ENCODE measurements at places on chromosomes 11 and 22.

DNA sequence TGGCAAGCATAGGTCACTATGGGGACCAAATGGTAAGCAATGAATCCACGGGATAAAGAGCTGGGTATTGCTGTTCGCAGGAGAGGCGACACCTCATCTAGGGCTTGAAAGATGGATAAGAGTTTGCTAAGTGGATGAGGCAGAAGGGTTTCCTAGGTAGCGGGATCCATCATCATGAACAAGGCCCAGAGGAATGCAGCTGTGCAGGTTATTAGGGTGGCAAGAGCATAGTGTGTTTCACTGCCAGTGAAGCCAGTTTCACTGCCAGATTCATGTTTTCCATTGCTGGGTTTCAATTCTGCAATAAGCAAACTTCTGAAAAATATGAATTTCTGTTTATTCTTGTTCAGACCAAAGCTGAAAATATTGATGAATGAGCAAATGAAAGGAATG, 27.2 kb downstream of the WEE1 start:
- no peak for DNase-seq

DNA sequence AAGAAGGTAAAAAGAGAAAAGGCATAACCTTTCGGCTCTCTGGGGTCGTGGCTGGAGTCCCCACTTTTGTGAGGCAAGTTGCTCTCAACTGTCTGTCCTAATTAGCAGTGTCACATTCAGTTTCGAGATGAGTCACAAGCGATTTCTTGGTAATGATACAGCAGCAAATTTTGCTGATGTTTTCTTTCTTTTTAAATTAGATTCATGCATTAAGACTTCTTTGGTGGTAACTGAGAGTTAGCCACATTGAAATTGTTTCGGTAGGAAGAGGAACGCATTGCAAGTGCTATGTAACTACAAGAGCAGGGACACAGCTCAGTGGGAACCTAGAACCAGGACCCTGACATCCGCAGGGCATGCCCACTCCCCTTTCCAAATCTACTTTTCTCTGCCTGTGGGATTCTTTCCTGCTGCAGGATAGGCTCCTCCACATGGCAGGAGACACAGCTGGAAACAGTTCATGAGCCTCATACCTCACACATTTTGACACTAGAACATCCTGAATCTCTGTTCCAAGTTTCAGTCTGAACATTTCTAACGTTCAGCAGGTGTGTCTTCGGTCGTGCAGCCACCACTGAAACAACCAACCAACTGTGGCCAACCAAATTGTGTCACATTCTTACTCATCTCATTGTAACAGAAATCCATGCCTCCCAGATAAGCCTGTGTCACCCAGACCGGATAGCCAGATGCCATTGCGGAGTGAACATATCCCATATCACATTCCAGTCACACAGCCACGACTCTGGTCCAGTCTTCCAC, 987.6 kb downstream of the NTM start:
- no peak for DNase-seq

- DNase-seq: no peak
These were observed 106.8 kb downstream of the KIRREL3 start for GRCh38 chr11:126893796-126894195.

DNA sequence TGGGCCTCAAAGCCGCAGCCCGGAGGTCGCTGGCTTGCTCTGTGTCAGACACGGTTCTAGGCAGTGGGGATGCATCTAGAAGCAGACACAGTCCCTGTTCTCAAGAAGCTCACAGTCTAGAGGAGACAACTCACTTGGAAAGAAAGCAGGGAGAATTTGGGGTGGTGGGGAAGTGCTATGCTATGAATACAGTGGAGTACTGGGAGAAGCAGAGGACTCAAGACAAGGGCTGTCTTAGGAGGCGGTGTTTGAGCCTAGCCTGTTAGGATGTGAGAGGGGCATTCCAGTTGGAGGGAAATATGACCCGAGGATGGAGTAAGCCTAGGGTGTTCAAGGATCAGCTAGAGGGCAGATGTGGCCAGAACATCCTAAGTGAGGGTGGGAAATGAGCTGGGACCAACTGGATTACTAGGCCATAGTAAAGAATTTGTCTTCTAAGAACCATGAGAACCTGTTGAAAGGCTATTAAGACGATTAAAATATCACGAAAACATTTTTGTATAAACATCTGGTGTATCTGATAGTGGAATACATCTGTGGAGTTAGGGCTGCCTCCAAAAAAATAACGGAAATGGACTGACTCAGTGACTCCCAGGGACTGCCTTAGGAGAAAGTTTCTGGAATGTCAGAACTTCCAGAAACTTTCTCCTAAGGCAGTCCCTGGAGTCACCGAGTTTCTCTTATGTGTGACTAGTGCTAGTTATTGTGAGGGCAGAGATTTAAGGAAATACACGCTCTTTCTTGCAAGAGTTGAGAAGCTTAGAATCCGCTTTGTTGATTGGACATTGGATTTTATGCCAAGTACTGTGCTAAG, 1.1 kb upstream of the PITPNB start:
- DNase-seq: no peak

DNA sequence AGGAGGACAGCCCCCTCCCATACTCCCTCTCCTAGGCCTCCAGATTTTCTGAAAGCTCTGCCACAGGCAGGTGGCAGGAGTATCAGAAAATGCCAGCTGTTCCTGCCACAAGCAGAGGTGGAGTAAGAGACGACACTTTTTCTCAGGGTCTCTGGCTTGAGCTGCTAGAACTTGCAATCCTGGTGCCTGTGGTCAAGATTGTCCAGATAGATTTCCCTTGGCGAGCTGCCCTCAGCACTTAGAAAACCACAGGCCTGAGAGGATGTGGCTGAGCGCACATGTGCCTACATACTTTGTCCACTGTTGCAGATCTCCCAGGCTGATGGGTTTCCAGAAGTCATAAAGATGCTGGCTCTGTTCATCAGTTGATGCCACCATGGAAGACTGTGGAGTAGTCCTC, 65.7 kb upstream of the NAV2 start:
- no peak for DNase-seq

DNA sequence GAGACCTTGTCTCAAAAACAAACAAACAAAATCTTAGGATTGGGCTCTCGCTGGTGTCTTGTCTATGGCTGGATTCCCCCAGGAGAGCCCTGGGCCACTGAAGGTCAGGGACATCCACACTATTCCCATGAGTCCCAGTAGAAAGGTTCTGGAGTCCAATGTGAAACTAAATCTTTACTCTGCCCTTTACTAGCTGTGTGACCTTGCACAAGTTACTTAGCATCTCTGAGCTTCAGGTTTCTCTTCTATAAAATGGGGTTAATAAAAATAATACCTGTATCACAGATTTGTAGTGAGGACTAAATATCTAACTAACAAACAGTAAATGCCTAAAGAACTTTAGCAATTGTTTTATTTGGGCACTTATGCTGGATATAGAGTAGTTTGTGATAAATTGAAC, 9.0 kb downstream of the SLC43A1 start:
- DNase-seq: no peak
